ENCODE measurements at places on chromosomes 7 and 10. TPM values are rescaled to one million over a fixed set of nuclear protein-coding genes. Genes with fewer than 3 reads are reported as not detected.

Gene CNPY1
- total RNA-seq: not detected

Gene HMX2
- total RNA-seq: not detected

Gene ETV1
- 2.2 TPM for total RNA-seq

Gene DLG5
- total RNA-seq: 36.6 TPM

Gene HOXA11
- not detected for total RNA-seq

Gene PDSS1
- 15.7 TPM for total RNA-seq

Gene PTF1A
- total RNA-seq: not detected

Gene HSPA14
- total RNA-seq: 14.2 TPM

Gene ZEB1
- 0.19 TPM for total RNA-seq

Gene GNAI1
- total RNA-seq: 40.2 TPM

Gene LRRN3
- 0.07 TPM for total RNA-seq

Gene PNLIPRP2
- not detected for total RNA-seq

Gene MRLN
- not detected for total RNA-seq

Gene NUTM2D
- 3.8 TPM for total RNA-seq

Gene LRRD1
- not detected for total RNA-seq

Gene ABCB4
- total RNA-seq: not detected

Gene TMEM225B
- not detected for total RNA-seq

Gene VAX1
- total RNA-seq: not detected

Gene RPEL1
- not detected for total RNA-seq

Data from airway epithelial cell (primary cell).